ENCODE measurements at places on chromosomes 5 and 9.

DNA sequence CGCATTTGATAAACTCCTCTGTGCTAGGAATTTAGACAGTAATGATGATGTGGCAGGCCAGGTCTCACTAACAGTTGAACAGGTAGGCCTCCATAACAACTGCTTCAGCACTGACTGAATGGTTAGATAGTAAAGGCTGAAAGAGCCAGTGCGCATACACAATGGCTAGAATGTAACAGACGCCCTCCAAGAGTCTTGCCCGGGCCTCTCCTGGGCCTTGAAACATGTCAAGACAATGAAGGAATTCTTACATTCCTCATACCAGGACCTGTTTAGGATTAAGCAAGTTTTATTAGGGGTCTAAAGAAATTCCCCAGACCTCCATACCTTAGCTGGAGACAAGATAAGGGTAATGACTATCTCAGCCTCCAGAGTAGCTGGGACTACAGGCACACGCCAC is 6.7 kb upstream of the BICD2 start:
- DNase-seq, result no peak

DNA sequence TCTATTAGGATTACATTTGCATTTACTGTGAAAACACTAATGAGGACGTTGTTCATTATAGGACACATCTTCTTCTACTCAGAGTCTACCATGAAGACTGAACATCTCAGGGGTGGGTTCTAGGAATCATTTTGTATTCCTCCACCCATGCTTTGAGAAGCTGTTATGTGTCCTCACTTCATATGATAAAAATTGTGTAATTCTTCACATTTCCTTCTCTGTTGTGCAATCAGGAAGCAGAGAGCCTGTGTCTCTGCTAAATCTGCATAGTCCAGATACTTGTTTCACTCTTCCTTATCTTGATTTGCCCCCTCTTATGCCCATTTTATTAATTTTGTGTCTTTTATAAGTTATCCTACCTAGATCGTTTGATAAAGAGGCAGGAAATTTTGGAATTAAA is 97.8 kb upstream of the IQGAP2 start:
- no peak for DNase-seq

DNA sequence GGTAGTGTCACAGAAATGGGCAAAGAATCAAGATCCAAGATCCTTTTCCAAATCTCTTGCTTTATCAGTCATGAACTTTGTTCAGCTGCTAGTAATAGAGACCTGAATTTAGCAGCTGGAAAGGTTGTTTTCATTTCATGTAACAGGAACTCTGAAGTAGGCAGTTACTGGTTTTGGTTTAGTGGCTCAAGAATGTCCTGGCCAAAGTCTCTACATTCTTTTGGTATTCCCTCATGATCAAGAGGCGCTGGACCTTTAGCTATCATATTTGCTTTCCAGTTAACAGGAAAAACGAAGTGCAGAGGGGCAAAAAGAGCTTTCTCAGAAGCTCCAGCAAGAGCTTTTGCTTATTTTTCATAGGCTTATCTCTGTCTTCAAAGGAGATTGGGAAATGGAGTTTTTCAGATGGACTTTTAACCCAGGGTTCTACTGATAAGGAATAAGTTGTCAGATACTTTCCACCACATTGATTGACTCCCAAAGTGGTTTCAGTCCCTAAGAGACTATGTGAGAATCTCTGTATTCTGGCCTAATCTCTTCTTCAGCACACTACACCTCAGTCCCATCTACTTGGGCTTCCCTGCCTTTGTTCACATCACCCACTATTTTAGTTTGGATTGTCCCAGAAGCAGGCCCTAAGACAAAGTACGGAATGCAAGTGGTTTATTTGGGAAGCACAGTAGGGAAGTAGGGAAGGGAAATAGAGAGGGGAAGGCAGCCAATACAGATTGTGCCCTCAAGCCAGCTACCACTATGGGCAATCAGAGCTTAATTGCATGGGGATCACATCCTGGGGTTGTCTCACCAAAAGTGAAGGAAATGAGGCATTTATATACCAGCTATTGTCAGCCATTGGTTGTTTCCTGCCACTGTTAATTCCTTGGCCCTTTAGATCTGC is 359.3 kb downstream of the LRRC70 start:
- DNase-seq, result peak; percentile 74

DNA sequence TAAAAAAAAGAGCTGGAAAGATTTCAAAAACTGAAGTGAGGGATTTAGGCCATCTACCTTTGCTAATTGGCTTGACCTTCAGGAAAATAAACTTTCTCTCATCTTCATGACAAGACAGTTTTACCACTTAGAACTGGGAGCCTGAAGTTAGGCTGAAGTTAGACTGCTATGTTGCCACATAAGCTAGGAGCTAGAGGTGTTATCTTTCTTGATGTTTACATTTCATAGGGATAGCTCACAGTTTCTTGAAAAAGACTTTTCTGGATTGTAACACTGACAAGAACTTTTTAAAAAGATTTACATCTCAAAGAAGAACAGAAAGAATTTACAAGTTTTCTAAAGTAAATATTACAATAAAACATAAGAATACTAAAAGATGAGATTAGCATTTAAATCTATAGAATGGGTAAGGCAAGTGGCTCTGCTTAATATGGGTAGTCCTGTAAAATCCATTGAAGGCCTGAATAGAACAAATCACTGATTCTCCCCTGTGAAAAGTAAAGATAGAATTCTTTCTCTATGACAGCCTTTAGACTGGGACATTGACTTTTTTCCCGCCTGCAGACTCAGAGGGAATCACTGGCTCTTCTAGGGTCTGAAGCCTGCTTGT is 1665.4 kb upstream of the CDH9 start:
- DNase-seq, result no peak

DNA sequence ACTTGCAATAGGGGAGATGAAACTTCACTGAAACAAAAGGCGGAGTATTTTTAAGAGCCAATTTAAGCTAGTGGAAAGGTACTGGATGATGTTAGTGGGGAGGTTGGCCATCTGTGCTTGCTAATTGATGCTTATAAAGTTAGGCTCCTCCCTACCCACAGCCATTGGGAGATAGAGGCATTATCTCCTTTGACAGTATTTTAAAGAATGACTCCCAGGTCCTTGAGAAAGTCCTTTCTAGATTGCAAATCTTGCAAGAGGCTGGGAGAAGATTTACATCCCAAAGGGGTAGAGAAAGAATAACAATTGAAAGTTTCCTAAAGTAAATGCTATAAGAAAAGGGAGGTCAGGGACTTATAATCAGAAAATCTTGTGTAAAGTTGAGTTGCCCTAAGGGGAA is 282.6 kb downstream of the BRINP1 start:
- no peak for DNase-seq

GRCh38 chr9:81680506-81680905 is 8.8 kb downstream of the TLE1 start:
- no peak for DNase-seq

DNA sequence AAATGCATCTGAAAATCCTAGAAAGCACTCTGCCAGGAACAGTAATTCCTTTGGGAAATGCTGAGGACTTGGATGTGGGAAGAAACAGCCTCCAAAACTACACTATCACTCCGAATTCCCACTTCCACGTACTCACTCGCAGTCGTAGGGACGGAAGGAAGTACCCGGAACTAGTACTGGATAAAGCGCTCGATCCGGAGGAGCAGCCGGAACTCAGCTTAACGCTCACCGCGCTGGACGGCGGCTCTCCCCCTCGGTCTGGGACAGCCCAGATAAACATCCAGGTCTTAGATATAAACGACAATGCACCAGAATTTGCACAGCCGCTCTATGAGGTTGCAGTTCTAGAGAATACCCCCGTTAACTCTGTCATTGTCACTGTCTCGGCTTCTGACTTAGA is 786 bp downstream of the PCDHB3 start:
- no peak for DNase-seq

GRCh38 chr5:88724201-88724600 is 158.8 kb downstream of the MEF2C start:
- DNase-seq, result no peak

- no peak for DNase-seq
Measured at GRCh38 chr5:143454936-143455516, 51.5 kb upstream of the NR3C1 start.

GRCh38 chr5:159616952-159617351 is 286.7 kb upstream of the IL12B start:
- DNase-seq, result no peak

- no peak for DNase-seq
Measured at GRCh38 chr9:108188976-108189375, 666.8 kb downstream of the ACTL7B start.

DNA sequence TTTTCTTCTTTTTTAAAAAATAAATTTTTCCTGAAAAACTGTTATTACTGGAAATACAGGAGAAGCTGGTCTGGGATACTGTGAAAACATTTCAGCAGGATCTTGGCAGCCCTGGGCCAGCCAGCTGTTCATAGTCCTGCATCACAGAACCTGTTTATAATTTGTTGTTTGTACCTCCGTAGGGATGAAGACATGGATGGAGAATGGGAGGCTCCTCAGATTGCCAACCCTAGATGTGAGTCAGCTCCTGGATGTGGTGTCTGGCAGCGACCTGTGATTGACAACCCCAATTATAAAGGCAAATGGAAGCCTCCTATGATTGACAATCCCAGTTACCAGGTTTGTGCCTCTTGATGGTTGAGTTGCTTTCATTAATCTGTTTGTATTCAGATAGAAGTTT is 12.4 kb upstream of the MAML1 start:
- DNase-seq, result no peak

DNA sequence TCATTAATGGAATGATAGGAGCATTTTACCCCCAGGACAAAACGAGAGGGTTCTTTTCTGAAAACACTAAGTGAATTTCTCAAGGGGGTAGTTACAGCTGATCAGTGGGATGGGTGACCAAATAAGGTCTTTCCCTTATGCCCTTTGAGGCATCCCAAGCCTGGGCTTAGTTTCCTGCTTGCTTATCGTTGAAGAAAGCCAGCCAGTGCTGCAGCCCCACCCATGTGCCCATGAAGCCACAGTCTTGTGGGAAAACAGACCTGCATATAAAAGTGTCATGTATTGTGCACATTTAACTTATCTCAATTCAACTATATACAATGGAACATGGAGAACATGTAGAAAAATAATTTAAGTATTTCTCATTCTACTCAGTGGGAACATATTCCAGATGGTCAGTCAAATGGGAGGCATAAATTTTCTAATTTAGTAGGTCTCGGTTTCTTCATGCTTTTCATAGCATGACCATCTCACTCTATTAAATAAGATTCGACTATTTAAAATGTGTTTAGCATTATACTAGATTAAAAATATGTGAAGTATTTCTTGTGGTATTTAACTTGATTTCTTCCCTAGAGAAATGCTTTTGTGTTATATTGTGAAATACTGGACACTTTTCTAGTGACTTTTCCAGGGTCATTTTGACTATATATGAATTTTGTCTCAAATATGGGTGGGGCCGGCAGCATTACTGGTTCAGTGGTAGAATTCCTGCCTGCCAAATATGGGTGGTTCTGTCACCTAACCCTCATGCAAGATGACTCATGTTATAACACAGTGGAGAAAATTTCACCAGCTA is 189.7 kb upstream of the SGCD start:
- no peak for DNase-seq

GRCh38 chr5:10485142-10485795 is 43.6 kb downstream of the ROPN1L start:
- DNase-seq, result no peak

GRCh38 chr5:82115858-82116257 is 144.0 kb downstream of the ATG10 start:
- DNase-seq, result no peak

DNA sequence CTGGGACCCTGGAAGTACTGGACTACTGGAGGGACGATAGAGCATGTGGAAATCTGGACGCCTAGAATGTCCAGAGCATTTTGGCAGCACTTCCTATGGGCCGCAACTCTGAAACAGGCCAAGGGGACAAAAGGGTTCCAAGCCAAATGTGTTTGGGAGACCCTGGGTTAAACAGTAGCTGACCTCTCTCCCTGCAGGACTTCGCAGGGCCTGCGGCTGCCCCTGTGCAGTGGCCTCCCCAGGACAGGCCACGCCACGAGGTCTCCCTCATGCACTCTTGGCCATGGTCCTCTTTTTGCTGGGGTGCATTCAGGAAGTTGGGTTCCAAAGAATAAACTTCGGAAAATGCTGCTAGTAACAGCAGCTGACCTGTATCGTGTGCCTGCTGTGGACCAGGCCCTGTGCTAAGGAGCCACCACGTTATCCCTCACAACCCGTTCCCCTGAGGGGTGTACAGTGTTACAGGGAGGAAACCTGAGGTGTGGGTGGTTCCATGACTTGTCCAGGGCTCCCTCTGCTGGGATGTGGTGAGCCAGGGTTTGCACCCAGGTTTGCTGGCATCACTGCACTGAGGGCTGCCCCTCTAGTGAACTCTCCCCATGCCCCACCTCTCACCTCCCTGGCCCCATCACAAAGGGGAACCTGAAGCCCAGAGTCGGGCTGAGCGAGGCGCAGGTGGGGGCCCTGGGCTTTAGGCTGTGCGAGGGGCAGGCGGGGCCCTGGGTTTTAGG is 79.4 kb downstream of the AMBP start:
- no peak for DNase-seq

GRCh38 chr5:145210020-145210419 is 625.1 kb downstream of the PRELID2 start:
- no peak for DNase-seq

DNA sequence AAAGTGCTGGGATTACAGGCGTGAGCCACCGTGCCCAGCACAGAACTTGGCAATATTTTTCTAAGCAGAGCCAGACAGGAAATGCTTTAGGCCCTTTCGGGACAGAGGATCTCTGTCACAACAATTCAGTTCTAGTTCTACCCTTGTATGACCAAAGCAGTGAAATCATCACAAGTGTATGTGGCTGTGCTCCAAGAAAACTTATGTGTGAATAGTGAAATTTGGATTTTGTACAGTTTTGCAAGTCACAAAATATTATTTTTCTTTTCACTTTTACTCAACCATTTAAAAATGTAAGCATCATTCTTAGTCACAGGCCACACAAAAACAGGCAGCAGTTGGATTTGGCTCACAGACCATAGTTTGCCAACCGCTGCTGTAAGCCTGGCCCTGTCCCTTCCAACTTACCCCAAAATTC is 20.4 kb upstream of the PRUNE2 start:
- peak; percentile 86 for DNase-seq

DNA sequence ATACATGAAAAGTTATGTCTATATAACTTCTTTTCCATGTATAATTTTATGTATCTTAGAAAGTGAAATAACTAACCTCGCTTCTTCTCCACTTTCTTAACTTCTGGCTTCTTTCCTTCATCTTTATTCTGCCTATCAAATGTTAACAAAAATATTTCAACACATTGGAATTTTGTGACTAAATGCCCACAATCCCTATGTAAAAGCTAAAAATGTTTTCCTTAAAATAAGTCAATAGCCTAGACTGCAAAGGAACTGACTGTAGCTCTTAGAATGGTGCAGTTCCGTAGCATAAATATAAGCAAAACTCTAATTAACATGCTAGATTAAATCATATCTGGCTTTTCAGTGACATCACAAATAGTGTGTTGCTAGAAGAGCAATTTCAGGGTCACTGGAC is 40.9 kb downstream of the PSIP1 start:
- no peak for DNase-seq

GRCh38 chr5:79955941-79956670 is 35.0 kb downstream of the MTX3 start:
- peak; percentile 45 for DNase-seq

DNA sequence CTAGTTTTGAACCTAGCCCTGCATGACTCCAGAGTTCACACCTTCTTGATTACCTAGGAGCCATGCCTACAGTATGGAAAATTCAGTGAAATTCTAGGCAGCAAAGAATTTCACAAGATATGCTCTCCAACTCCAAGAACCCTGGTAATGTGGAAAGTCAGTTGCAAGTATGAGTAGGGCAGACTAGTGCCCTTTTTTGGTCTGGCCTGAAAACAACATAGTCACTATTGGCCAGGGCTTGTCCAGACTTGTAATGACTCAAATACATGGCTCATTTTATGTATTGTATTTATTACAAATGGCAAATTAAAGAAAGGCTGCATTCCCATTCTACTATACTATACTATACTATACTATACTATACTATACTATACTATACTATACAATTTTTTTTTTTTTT is 160.4 kb downstream of the ESM1 start:
- DNase-seq, result no peak

All from RCC 7860 (cell line).